Activated T-helper 1 cell treated with Interleukin-2 at 50 U/mL for 16 hours (primary cell): ENCODE measurements at places on chromosomes 5 and 9.

GRCh38 chr9:93955111-93955980, at the start of gene BARX1:
Gene BARX1 (minus strand): TSS chr9:93955355. CDS start chr9:93955146, 209 bp downstream.
- DNase-seq = no peak

DNA sequence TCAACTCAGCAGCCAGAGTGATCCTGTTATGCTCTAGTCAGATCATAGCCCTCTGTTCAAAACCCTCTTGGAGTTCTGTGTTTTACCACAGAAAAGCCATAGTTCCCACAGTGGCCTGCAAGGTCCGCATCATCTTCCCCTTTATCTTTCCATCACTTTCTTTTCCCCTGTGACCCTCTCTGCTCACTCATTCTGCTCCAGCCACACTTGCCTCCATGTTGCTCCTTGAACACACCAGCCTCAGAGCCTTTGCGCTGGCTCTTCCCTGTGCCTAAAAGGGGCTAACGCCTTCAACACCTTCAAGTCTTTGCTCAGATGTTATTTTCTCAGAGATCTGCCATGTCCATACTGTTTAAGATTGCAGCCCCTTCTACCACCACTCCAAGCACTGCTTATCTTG, 26.3 kb downstream of the CSF2 start:
- DNase-seq = no peak

DNA sequence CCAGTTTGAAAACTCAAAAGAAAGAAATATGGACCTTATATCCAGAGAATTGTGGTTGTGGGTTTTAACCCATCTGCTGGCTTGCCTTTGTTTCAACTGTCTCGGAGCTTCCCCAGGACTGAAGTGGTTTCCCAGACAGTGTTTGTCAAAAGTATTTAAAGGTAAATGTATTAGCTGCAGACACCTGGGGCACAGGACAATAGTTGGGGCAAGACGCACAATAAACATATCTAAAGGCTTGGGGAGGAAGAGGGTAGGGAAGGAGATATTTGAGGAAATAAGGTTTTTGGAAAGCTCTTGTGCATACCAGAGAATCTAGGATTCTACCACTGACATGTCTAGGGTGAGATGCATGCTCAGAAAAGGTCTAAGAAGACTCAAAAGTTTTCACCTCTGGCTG, 99.0 kb downstream of the ADAMTS2 start:
- DNase-seq = no peak

DNA sequence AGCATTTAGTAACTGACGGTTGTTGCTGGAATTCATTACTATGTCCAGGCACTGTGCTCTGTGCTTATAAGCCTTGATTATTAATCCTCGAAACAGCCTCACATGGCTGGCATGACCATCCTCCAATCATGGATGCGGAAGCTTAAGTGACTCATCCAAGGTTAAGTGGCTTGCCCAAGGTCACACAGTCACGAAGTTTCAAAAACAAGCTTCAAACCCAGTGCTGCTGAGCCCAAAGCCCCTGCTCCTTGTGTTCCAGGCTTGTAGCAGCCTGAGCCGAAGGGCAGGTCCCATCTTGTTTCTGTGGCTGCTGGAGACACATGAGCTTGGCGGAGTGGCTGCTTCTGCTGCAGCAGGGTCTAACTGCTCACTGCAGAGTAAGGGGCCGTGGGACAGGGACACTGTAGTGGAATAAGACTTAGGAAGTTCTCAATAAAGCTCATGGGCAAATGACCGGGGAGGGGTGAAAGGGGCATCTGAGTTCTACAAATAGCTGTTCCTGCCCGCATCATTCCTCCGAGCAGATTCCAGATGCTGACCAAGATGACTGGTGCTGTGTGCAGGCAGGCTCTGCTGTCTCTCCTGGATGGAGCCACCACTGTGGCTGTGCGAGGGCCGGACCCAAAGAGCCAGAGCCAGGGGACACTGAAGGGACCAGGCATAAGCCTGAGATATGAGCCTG, 32.4 kb downstream of the WHRN start:
- no peak for DNase-seq

GRCh38 chr5:159902444-159903121, 13.7 kb upstream of the ADRA1B start:
- DNase-seq = no peak

DNA sequence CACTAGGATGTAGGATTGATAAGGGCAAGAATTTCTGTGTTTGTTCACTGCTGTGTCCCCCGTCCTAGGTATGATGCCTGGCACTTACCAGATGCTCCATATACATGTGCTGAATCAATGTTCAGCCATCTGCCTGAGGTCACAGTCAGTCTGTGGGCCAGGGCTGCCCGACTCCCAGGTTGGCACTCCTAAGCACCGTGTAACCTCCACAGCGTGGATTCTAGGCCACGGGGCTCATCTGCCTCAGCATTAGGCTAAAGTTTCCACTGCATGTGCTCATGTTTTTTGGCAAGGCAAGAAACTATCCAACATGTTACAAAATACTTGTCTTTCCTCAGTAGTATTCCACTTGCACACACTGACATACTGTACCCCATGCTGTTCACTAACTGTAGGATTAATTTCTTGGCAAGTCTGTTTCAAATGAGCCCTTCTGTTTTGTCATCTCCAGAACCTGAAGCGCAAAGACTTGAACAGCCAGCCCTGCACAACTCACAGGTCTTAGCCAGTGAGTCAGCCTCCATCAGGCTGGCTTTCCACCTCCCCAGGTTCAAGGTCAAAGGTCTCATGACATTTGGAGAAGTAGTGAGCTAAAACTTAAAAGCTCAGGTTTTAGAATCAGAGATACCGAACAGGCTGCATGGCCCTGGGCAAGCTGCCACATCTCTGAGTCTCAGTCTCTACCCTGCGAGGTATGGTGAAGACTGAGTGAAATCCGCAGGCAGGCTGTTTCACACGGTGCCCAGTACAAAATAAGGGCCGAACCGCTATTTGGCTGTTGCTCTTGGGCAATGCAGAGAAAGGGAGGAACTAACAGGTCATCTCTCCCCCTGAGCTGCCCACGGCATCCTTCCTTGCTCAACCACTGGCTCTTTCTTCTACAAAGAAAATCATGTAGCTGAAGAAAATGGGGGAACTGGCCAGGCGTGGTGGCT, 7.2 kb downstream of the TOR1A start:
- DNase-seq = no peak

DNA sequence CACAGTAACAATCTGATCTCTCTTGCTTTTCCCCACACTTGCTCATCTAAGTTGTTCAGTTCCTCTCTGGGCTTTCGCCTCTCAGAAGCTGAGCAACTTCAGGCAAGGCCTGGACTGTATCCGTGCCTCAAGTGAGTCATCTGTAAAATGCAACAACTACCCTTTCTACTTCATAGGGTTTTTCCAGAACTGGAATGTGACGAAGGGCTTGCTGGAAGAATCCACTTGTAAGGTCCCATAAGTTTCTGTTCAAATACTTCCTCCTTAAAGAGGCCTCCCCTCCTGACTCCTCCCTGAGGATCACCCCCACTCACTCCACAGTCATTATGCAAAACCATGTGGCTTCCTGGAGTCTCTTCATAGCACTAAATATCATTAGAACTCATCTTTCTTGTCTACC, 17.5 kb upstream of the INSYN2B start:
- DNase-seq = no peak

GRCh38 chr9:124441291-124441690, 9.0 kb upstream of the ADGRD2 start:
- DNase-seq = no peak

GRCh38 chr9:126605792-126606482, 7.8 kb upstream of the LMX1B start:
- DNase-seq = no peak

DNA sequence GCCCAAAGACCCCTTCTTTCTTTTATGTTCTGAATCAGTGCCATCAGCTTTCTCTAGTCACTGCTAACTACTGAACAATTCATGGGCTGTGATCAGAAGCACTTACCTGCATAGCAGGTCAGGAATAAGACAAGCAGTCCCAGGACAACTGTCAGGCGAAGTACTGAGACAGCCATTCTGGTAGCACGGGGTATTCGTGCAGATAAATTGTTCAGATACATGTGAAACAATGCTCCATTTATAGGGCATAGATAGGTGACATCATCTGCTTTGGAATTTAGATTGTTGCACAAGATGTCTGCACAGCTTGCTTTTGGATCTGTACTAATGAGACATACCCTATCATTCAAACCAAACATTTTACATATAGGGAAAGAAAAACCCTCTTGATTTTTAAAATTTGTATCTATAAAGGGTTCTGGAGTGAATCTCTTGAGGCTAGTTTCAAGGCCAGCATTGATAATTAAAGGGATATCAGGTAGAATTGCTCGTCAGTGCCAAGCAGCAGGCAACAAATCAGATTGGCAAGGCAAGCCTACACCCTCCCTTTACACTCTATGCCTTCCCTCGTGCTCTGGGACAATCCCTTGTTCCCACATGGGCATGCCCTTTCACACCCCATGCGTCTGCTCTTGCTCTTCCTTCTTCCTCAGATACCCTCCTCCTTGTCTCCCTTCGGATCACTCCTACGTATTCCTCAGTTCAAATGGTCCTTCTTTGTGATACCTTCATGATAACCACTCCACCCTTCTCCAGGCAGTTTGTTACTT, at the start of gene C5orf46:
C5orf46 (minus strand) TSS at position 213 of the 770 bp plus-strand sequence; CDS start at position 176, 37 bp downstream.
- DNase-seq = no peak

- peak; percentile 25 for DNase-seq
These were observed 1.6 kb downstream of the ANXA2R start for GRCh38 chr5:43038496-43038989.
